Effector CD8-positive, alpha-beta T cell (primary cell): ENCODE measurements at places on chromosomes 4 and X.

DNA sequence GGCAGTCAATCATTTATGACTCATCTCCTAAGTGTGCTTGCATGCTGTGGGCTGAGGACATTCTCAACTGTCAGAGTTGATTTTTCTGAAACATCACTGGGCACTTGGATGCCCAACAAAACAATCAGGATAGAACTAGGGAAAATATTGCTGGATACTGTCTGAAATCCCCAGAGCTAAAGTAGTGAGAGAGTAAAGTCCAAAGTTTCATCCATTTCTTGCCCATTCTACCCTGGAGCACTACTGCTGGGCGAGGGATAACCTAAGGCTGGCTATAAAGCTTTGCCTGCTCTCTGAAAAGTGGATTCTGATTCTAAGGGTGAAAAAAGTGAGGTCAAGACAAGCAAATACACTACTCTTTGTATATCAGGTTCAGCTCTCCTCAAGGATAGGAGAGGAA lies 279.6 kb upstream of the EDA2R start:
- DNase-seq = no peak

- no peak for DNase-seq
These were observed 59.1 kb upstream of the ADGRG2 start for GRCh38 chrX:19181345-19181744.

DNA sequence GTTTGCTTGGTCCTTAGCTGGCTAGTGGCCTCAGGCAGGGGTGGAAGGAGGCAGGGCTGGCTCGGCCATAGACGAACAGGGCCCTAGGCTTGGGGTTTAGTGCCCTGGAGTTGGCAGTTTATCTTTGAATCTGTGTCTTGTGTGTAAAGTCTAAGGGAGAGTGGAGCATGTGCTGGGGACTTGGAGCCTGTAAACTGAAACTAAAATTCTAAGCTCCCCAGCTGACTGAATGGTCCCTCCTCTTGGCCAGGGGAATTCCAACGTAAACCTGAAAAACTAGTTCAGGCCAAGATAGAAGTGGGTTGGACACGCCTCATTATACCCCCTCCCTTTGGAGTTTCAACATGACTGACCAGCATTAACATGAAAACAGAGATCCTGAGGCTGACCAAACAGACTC lies 46.1 kb upstream of the GPR78 start:
- no peak for DNase-seq

GRCh38 chrX:154457491-154458115 lies 478 bp upstream of the PLXNA3 start:
- peak; percentile 48 for DNase-seq

DNA sequence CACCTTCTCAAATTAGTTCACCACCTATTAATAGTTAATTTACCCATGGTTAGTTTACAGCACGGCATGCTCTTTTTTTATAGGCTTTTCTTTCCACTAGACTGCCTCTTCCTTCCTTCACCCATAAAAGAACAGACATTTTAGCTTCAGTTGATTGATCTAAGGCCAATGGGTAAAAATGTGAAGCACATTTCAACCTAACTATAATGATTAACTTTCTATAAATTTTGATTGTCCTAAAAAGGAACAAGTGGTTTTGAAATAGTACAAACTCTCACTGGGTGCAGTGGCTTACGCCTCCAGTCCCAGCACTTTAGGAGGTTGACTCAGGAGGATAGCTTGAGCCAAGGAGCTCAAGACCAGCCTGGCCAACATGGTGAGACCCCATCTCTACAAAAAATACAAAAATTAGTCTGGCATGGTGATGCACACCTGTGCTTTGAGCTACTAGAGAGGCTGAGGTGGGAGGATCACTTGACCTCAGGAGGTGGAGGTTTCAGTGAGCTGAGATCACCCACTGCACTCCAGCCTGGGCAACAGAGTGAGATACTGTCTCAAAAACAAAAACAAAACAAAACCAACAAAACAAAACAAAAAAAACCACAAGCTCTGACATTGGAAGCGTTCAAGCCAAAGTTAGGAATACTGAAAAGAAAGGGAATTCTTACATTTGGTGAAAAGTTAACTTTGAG lies 89.9 kb upstream of the FAT1 start:
- DNase-seq = no peak

- no peak for DNase-seq
These were observed 43.1 kb upstream of the C1GALT1C1 start for GRCh38 chrX:120672841-120673530.

GRCh38 chr4:168437192-168437943 lies 42.9 kb downstream of the DDX60L start:
- DNase-seq = no peak

- no peak for DNase-seq
These were observed 96.7 kb downstream of the SRPX start for GRCh38 chrX:38124000-38124399.

- no peak for DNase-seq
These were observed 443.9 kb downstream of the INPP4B start for GRCh38 chr4:142402156-142402555.

DNA sequence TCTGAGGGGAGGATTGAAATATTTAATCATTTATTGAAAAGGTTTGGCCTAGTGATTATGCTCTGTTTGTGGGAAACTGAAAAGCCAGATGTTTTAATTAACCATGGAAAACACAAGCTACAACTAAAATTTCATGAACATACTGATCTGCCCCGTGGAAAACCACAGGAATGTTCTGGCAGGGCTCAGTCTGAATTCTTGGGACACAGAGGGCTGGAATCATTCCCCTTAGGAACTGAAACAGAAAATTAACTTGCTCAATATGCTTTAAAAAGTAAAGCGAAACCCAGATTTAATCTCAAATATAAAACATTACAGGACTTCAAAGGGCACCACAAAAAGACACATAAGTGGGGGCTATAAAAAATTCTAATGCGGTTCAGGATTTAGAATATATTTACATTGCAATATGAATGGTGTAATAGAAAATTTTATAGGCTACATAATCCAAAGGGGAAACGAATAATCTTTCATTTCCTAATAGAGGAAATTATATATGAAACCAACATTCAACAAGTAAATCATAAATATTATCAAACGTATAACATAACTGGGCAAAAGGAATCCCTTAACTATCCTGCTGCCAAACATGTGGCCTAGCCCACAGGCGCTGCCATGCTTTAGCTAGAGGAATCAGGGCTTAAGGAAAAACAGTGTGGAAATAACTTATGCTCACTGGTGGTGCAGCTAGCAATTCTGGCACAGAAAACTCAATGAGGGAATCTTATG lies 70.9 kb downstream of the APBB2 start:
- no peak for DNase-seq

DNA sequence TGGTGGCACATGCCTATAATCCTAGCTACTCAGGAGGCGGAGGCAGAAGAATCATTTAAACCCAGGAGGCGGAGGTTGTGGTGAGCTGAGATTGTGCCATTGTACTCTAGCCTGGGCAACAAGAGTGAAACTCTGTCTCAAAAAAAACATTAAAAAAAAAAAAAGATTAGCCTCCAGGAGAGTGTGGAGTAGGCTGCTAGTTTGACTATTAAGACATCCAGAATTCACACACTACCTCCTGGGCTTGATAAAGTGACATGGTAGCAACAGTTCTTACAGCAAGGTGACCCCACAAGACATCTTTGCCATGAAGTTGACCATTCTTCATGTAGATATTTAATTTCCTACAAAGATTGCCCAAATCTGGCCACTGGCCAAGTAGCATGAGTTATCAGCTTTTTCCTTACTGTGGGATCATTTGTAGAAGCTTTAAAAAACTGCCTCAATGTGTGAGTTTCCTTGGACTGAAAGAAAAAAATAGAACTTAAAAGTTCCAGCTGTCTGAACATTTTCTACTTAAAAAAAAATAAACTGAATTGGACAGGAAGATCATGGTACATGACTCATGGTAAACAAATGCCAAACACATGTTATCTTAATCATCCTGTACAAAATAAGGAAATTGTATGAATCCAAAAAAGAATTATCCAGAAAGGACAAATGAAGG lies 35.3 kb upstream of the SPRY1 start:
- DNase-seq = no peak

DNA sequence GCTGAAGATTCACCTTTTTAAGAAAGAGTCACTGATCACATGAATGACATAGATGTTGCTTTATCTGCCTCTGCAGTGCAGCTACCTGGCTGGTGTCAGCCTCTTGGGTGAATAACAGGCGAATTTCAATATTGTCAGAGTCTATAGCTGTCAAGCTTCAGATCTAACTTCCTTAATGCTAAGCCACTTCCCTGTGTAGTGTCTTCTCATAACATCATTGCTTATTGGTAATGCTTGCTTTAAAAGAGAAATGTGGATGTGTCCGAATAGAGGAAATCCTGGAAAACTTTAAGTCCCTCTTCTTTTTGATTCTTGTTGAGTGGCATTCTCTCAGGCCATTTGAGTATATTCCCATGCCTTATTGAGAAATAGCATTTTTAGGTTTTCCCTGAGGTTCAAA lies 7.3 kb upstream of the IGFBP7 start:
- DNase-seq = no peak

DNA sequence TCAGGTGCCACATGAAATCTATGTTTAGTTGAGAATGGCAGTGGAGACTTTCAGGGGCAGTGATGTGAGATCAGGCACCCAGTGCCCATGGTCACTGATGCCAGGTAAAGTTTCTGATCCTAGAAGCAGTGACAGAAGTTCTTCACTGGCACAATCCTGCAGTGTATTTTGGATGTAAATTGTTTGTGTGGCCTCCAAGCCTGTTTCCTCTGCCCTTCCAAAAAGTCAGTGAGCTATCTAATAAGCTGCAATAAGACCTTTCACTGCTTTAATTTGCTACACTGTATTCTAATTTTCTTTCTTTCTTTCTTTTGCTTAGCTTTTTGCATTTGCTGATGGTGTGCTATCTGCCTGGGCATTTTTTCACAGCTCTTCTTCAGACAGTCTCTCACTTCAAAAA lies 1348.6 kb downstream of the ADGRL3 start:
- no peak for DNase-seq
